ENCODE measurements at places on chromosomes 2 and 18.

DNA sequence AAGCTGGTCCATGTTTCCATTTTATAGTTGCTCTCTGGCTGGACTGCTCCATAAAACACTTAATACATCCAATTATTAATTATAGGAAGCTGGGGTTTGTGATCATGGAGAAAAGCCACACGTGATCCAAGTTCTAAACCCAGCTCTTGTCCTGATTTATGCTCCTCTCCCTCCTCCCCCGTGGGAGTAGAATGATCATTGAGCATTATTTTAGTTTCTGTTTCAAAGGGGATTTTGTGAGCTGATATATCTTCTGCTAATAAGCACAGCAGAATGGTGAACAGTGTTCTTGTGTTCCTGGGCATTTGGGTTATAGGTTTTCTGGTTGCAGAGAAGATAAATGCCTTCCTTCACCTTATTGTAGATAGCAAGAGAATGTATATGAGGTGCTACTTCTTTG, 135.7 kb upstream of the TMEM200C start:
- DNase-seq: no peak

DNA sequence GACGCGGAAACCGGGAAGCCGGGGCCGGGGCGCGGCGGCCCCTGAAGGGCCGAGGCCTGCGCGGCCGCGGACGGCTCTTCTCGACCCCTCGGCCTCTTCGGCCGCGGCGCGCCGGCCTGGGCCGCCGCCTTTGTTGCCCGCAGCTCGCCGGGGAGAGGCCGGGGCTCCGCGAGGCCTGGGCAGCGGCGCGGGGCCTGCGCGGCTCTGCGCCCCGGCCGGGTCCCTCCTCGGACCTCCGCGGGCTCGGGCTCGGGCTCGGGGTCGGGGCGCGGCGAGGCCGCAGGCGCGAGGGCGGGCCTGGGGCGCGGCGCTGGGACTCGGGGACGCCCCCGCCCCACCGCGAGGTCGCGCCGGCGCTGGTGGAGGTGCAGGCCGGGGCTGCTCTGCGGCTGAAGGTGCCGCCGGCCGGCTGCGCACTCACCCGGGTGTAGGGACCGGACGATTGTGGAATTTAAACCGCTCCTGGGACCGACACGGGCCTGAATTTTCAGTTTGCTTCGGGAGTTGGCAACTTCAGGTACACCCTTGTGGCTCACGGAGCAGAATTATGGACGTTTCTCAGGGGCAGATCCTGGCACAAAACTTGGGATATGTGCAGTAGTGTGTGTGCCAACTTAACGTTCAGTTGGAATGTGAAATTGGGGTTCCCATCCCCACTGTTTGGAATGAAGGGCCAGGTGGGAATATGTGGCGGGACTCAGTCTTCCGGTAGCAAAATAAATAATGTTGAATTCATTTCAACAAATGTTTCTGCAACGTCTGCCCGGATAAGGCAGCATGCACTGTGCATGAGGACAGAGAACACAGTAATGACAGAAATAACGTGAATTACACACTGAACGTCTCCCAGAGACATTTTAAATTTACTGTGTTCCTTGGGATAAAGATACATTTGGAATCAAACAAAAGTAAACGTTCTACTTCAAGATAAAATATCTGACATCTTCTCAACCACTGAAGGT, 787 bp downstream of the SOCS6 start:
- DNase-seq: no peak

- no peak for DNase-seq
Observed at GRCh38 chr2:37318401-37318800, 6.2 kb downstream of the PRKD3 start.

GRCh38 chr2:219314804-219315468, 5.7 kb upstream of the PTPRN start:
- DNase-seq: no peak

DNA sequence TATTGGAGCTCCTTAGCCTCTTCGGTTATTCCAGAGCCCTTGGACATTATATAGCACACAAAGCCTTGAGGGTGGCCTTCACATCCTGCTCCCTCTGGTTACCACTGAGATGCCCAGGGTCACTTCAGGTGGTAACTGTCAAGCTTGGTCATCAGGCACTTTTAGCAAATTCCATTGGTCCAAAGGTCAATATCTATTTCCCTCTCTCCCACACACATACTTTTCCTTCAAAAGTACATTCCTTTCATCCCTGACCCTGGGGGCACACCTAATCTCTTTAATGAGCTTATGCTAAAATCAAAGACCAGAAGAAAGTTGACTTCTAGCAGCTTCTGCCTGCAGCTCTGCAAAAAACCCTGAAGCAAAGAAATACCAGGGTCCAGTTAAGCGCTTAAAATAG, 172.0 kb upstream of the NRP2 start:
- no peak for DNase-seq

DNA sequence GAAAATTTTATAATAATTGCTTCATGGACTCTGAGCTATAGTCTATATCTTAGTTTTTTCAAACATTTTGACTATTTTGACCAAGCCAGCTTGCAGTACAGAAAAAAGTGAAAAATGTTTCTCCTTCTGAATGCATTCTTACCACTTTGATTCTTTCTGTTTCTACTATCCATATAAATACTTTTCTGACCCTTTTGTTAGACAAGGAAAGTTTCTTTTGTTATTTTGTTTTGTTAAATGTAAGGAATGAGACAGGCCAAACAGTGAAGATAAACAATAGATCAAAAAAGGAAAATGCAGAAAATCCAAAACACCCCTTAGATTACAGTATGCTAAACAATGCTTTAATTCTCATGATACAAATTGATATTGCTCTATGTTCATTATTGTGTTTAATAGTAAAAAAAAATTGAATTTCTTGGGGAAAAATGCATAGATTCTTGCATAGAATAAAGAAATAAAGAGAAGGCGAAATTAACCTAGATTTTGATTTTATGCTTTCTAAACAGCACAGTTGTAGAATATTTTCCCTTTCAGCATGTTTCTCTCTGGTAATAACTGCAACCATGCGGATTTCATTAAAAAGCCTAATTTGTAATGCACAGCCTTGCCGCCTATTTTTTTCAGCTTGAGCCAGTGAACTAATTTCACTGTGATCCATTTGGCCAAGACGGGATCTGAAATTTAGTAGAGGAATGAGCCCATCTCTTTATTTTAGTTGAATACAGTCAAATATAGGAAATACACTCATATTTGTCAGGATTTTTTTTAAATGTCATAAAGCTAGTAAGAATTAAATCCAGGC, 976 bp downstream of the TNFAIP6 start:
- no peak for DNase-seq

- no peak for DNase-seq
Observed at GRCh38 chr2:123648016-123648415, 377.1 kb upstream of the CNTNAP5 start.

DNA sequence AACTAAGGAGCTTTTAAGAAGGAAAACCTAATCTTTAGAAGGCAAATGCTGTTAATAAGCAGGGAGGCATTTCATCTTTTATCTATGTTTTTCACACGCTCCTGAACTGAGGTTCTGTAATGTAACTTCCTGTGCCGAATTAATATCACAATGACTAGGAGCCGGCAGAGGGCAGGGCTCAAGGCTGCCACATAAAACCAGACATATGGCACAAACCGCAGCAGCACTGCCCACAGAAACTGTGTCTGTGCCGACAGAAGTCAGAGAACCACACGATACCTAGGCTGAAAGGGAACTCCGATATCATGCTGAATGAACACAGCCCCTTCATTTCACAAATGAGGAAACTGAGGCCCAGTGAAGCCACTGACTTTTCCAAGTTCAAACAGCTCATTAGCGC, 112.1 kb downstream of the EIPR1 start:
- no peak for DNase-seq

GRCh38 chr2:136284226-136285119, 166.5 kb upstream of the CXCR4 start:
- no peak for DNase-seq

DNA sequence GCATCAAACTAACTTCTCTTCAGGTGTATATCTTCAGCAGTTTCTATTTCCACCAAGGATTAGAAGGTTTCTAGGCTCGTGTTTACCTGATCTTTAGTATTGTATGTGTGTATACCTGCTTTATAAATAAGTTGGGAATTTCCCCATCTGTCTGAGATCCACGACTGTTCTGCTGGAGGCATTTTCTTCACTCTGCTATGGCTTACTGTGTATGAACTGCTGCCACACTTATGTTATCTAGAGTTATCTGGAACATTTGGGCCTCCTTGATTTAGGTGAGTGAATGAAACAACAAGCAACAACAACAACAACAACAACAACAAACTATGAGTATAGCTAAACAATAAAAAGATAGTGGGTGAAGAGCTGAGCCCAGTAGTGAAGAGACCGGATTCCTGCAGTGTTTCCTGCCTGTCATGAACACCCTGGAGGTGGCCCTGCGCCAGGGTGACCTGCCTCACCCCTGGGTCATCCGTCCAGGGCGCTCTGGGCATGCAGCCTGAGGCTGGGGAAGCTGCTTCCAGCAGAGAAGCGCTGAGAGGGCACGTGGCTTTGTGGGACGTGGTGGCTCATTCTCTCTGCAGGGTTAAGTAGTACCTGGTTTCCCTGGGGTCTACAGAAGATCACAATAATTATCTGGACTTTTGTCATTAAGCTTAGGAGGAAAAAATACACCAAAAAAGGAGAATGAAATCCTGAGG, 56.1 kb upstream of the GATA6 start:
- no peak for DNase-seq

- DNase-seq: peak; percentile 6
Observed at GRCh38 chr2:5123582-5124196, 568.5 kb upstream of the SOX11 start.

- no peak for DNase-seq
Observed at GRCh38 chr2:197871780-197872456, 67.5 kb downstream of the PLCL1 start.

DNA sequence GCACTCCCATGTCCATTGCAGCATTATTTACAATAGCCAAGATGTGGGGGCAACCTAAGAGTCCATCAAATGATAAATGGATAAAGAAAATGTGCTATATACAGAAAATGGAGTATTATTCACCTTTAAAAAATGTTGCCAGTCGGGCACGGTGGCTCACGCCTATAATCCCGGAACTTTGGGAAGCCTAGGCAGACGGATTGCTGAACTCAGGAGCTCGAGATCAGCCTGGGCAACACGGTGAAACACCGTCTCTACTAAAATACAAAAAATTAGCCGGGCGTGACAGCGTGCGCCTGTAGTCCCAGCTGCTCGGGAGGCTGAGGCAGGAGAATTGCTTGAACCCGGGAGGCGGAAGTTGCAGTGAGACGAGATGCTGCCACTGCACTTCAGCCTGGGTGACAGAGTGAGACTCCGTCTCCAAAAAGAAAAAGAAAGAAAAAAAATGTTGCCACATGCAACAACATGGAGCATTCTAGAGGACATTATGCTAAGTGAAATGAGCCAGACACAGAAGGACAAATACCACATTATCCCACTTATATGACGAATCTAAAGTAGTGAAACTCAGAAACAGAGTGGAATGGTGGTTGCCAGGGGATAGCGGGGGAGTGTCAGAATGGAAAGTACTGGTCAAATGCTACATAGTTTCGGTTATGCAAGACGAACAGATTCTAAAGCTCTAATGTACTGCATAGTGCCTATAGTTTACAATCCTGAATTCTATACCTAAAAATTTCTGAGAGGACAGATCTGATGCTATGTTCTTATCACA, 1385.6 kb upstream of the TMEFF2 start:
- DNase-seq: no peak

GRCh38 chr18:22465859-22466457, 48.2 kb upstream of the CTAGE1 start:
- DNase-seq: no peak

- no peak for DNase-seq
Observed at GRCh38 chr2:226376516-226377180, 423.0 kb downstream of the IRS1 start.

- no peak for DNase-seq
Observed at GRCh38 chr18:56460581-56460980, 177.8 kb downstream of the TXNL1 start.

DNA sequence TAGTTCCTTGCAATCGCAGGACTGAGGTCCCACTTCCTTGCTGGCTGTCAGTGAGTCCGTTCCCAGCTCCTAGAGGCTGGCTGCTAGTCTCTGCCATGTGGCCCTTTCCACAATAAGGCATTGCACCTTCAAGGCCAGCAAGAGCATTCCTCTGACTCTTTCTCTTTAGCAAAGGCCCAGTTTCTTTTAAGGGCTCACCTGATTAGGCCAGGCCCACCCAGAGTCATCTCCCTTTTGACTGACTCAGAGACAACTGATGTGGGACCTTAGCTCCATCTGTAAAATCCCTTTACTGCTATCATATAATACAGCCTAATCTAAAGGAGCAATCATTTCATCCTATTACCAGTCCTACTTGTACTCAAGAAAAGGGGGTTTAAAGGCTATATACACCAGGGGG, 278.2 kb downstream of the SLC4A3 start:
- no peak for DNase-seq

- no peak for DNase-seq
Observed at GRCh38 chr18:74402806-74403433, 54.2 kb downstream of the DIPK1C start.

GRCh38 chr2:208118918-208119317, 5.4 kb downstream of the CRYGD start:
- no peak for DNase-seq

GRCh38 chr2:29579495-29580169, 341.8 kb downstream of the ALK start:
- no peak for DNase-seq

- no peak for DNase-seq
Observed at GRCh38 chr18:49273241-49273880, 187.1 kb downstream of the DYM start.

- no peak for DNase-seq
Observed at GRCh38 chr18:32302806-32303205, 113.0 kb downstream of the MEP1B start.

DNA sequence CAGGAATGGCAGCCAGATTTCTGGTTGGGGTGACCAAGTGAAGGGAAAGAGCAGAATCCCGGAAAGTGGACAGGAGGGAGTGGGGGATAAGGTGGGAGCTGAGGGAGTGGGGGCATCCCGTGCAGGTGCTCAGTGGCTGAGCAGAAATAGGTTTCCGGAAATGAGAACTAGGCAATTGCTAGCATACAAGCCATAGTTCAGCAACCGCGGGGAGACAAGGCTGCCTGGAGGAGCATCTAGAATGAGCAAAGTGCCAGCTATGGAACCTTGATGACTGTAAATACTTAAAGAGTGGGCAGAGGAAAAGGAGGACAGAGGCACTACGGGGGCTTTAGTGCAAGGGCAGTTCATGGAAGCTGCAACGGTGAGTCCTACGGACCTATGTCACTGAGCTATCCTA, 220.2 kb downstream of the BCL11A start:
- no peak for DNase-seq
